ENCODE measurements at places on chromosomes 4 and X.

DNA sequence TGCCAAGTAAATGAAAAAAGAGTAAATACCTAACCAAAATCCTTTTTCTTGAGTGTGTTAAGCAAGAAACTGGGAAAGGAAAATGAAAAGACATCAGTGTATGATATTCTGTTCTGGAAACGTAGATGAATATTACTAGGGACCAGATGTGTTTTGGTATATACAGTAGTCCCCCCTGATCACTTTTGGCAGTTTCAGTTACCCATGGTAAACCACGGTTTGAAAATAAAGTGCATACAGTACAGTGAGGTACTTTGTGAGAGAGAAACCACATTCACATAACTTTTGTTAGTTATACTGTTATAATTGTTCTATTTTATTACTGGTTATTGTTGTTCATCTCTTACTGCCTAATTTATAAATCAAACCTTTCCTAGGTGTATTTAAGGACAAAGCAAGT lies 250.9 kb downstream of the TENM3 start:
- DNase-seq = no peak

- no peak for DNase-seq
These were observed 564.4 kb downstream of the TMA16 start for GRCh38 chr4:164058776-164059445.

- no peak for DNase-seq
These were observed 4.7 kb downstream of the BLTP1 start for GRCh38 chr4:122156819-122157218.

DNA sequence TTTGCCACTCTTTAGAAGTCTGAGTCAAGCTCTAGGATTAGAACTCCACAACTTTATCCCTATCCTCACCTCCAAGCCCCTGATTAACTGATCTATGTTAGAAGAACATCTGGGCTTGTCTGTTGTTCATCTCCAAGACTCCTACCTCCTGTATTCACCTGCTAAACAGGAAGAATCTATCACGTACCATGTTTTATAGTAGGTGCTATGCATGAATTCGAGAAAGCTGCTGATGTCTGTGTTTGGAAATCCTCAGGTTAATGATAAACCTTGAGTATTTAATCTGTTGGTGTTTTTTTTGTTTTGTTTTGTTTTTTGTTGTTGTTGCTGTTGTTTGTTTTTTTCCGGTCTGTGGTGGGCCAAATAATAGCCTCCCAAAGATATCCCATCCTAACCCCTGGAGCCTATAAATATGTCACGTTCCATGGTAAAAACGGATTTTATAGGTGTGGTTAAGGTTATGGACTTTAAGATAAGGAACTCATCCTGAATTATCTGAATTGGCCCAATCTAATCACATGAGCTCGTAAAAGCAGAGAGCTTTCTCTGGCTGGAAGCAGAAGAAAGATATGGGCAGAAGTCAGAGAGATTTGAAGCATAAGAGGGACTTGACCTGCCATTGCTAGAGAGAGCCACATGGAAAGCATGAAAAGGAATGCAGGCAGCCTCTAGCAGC lies 101.2 kb upstream of the DUSP21 start:
- DNase-seq = no peak

- DNase-seq = no peak
These were observed 3.0 kb downstream of the LONRF3 start for GRCh38 chrX:118977424-118977823.

DNA sequence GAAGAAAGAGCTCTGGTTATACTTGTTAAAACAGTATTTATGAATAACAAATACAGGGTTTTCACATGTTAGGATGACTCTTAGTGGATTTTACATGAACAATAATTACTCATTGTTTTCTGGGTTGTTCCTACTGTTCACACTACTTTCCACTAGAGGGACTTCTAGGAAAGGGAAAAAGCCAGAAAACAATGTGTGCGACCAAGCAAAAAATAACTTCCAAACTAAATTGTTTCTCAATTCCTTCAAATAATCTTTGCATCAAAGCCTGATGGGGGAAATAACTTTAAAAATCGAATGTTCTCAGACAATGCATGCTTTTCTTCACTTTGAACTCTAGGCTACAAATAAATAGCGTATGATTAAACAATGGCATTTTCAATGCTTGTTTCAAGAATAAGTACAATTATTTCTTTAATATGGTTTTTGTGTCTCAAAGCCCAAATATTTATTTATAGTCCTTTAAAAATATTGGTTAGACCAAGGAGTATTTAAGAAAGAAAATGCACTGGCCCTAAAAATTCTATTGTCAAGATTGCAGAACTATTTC lies 72.1 kb upstream of the ETNPPL start:
- no peak for DNase-seq

DNA sequence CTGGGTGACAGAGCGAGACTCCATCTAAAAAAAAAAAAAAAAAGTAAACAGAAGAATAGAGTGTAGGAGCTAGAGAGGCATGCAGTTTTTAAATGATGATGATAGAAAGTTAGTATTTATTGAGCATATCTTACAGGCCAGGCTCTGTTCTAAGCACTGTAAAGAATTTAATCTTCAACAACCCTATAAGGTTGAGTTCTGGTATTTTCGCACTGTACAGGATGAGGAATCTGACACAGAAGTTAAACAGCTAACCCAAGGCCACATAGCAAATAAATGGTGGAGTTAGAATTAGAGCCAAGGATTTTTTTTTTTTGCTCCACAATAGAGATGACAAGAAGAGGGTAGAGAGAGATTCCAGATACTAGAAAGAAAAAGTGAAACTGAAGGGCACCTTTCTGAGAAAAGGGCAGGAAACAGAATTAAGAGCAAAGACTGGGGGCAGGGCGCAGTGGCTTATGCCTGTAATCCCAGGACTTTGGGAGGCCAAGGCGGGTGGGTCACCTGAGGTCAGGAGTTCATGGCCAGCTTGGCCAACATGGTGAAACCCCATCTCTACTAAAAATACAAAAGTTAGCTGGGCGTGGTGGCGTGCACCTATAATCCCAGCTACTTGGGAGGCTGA lies 56.1 kb downstream of the KLHL5 start:
- no peak for DNase-seq

DNA sequence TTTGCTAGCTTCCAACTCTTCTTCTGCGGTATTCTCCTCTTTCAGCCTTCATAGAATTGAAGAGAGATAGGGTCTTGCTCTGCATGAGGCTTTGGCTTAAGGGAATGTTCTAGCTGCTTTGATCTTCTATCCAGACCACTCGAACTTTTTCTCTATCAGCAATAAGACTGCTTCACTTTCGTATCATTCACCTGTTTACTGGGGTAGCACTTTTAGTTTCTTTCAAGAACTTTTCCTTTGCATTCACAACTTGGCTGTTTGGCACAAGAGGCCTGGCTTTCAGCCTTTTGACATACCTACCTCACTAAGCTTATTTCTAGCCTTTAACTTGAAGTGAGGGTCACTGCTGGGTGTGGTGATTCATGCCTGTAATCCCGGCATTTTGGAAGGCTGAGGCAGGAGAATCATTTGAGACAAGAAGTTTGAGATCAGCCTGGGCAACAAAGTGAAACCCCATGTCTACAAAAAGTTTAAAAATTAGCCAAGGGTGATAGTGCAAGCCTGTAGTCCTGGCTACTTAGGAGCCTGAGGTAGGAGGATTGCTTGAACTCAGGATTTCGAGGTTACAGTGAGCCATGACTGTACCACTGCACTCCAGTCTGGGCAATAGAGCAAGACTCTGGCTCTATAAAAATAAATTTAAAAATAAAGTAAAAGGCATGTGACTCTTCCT lies 47.1 kb upstream of the HPGDS start:
- no peak for DNase-seq

- DNase-seq = no peak
These were observed 2.7 kb upstream of the PHKA1 start for GRCh38 chrX:72716766-72717165.

DNA sequence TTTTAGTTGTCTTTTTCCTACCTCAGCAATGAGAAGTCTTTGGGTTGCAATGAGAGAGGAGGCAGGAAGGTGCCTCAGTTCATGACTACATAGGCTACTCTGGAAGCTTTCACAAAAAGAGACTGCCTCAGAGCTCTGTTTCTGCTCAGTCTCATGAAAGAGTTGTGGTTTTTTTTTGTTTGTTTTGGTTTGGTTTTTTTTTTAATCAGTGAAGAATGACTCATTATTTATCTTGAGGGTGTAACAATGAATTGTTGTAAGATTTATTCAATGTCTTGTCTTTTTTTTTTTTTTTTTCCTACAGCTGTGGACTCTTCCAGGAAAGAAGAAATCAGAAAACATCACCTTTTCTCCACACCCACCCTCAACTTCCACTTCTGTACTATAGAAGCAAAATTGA lies 67.5 kb upstream of the CXCL13 start:
- no peak for DNase-seq

GRCh38 chr4:113007151-113007550 lies 42.3 kb upstream of the ANK2 start:
- no peak for DNase-seq

DNA sequence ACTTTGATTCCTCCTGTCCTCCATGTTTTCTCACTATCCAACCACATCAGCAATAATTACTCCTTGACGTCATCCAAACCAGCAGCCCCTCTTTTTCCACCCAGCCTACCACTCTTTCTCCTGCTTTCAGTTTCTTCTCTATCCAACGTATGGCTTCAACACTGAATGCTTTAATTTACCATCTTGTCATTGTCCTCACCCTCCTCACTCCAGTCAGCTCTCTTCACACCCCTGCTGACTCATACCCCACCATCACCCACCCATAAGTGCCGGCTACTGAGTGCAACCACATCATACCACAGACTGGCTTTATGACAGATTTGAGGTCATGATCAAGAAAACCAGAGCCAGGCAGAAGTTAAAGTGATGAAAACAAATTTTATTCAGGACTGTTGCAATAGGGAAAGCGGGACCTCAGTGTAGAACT lies 9.8 kb upstream of the ANXA5 start:
- DNase-seq = no peak

- DNase-seq = no peak
These were observed 4.6 kb upstream of the DCAF12L2 start for GRCh38 chrX:126170720-126171119.

GRCh38 chr4:5004496-5004895 lies 14.8 kb downstream of the CYTL1 start:
- DNase-seq = no peak

DNA sequence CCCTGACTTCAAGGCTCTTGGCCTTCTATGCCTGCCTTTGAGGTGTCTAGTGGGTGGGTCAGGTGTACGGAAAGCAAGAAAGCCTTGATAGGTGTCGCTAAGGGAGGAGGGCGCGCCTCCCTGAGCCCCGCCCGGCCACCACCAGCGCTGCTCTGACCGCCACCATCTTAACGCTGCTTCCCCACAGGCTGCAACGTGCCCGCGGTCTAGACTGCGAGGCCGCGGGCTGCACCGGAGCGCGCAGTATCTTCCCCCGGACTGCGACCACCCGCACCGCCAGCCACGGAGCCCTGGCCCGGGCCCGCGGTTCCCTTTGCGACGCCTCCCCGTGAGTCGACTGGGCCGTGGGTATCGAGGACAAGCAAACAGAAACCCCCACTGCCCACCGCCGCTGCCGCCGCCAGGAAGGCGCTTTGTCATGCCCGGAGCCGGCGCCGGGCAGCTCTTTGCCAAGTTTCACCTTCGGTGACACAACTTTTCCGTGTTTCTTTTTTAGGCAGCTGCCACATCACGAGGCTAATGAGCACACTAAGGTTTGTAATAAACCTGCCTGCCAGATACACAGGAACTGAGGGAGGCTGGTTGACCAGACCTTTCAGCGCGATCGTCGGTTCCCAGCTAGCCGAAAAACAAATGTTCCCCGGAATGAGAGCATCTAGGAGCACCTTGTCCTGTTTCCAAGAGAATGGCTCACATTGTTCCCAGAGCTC lies 335.8 kb upstream of the F9 start:
- no peak for DNase-seq

Data from stimulated activated CD4-positive, alpha-beta T cell treated with anti-CD3 and anti-CD28 coated beads, Interleukin-1b, Interleukin-23, amount 100 ng/mL, for 1 hour (primary cell).